Chondrocyte (in vitro differentiated cells): ENCODE measurements at places on chromosomes 11 and 22. TPM values are rescaled to one million over a fixed set of nuclear protein-coding genes. Genes with fewer than 3 reads are reported as not detected.

DNA sequence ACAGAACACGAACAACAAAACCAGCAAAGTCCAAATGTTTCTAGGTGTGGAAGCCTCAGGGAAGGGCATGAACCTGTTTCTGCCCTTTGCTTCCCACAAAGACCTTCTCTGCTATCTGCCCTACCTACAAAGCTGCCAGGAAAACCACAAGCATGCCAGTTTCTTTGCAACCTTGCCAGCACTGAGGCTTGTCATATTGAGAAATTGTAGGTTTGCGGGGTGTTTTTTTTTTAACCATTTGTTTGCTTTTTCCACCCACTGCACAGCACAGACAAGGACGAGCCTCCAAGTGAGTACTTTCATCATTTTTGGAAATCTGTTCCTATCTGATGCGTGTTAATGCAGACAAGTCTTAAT lies 12.8 kb downstream of the PARVG start:
- no peak overlapping the region for H3K27ac ChIP-seq
- H3K4me1 ChIP-seq, result no peaks in the 10 kb centered on the region
- no peak for DNase-seq
- H3K27me3 ChIP-seq, result peaks cover 24% of the 10 kb centered on the region
- H3K36me3 ChIP-seq, result no peaks in the 10 kb centered on the region
- no peak overlapping the region for H3K4me3 ChIP-seq

- H3K27me3 ChIP-seq, result no peaks in the 10 kb centered on the region
- peaks cover 3% of the 10 kb centered on the region for H3K36me3 ChIP-seq
- DNase-seq, result no peak
- H3K27ac ChIP-seq, result no peak overlapping the region
Measured at GRCh38 chr11:108432783-108433182, 34.5 kb downstream of the C11orf65 start.

DNA sequence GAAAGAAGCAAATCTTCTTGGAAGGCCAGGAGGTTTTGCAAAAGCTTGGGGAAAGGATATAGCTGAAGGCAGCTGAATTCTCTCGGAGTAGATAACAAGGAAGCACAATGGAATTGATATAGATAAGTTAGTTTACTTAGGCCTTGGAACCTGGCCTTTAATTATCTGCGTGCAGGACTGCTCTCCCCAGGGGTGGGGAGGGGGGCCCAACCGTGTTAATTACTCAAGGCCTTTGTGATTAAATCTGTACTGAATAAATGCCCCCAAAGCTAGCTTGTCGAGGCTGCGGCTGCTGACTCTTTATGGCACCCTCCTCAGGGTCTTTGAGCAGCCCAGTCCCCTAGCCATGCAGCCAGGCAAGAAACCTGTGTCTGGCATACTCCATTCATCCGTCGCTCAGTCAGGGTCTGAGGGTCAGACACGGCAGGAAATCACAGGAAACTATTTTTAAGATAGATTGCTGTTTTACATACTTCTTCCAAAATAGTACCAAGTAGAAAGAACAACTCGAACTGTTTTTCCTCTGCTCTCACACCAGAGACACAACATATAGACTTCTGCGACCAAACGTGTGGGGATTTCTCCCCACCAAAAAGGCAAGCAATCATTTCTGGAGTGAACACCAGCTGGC lies 36.5 kb downstream of the MS4A2 start:
- peaks cover 2% of the 10 kb centered on the region for H3K27me3 ChIP-seq
- no peak overlapping the region for H3K4me3 ChIP-seq
- no peaks in the 10 kb centered on the region for H3K4me1 ChIP-seq
- no peak for DNase-seq

The HORMAD2 gene
- total RNA-seq, result not detected in 3 replicates

DNA sequence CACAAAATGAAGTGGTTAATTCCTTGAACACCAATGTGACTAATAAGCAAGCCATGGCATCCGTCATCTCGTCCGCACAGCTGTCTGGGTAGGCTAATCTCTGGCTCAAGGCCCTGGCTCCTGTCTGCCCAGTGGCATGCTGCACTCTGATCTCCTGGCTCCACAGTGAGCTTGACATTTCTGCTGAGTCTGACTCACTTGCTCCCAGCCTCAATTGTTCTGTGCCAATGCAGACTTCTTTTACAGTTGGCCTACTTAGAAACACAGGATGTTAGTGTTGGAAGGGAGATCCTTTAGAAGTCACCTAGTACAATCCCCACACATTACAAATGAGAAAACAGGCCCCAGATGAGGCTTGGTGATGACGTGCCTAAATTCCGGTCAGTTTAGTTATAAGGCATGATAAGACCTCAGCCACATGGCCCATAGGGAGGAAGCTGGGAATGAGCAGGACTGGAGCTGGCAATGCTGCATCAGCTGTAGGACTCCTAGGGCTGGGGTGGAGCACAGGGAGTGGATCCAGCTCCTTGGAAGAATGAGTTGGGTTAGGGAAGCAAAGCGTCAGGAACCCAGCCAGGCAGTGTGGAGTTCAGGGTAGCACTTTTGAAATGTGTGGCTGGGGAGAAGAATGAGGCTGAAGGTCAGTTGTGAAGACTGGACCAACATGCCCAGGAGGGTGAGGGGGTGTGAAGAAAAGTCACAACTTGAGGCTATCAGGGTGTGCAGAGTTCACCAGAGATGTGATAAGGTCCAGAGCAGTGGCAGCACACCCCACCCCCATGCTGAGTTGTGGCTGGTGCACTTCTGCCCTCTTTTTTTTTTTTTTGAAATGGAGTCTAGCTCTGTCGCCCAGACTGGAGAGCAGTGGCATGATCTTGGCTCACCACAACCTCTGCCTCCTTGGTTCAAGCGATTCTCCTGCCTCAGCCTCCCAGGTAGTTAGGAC lies 70.2 kb upstream of the EED start:
- H3K4me3 ChIP-seq, result no peak overlapping the region
- no peak for DNase-seq
- H3K27me3 ChIP-seq, result no peaks in the 10 kb centered on the region

DNA sequence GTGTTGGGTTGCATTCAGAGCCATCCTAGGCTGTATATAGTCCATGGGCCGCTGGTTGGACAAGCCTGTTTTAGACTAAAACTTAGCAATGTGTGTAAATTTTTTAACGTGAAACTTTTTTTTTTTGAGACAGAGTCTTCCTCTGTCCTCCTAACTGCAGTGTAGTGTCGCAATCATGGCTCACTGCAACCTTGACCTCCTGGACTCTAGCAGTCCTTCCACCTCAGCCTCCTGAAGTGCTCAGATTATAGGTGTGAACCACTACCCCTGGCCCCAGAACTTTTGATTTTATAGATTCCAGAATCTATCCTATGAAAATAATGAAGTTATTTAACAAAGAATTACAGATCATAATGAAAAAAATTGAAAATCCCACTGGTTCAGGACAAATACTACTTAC lies 29.9 kb upstream of the PANX2 start:
- peaks cover 13% of the 10 kb centered on the region for H3K27me3 ChIP-seq
- peaks cover 1% of the 10 kb centered on the region for H3K36me3 ChIP-seq
- no peak overlapping the region for H3K4me3 ChIP-seq
- no peak for DNase-seq

The GTSE1 gene
- 7.2 to 8.2 TPM (median 7.3 TPM) in 3 replicates for total RNA-seq

- H3K27ac ChIP-seq, result no peak overlapping the region
- no peaks in the 10 kb centered on the region for H3K4me1 ChIP-seq
- DNase-seq, result no peak
- H3K36me3 ChIP-seq, result no peaks in the 10 kb centered on the region
Measured at GRCh38 chr11:40537734-40538133, 921.7 kb downstream of the LRRC4C start.

DNA sequence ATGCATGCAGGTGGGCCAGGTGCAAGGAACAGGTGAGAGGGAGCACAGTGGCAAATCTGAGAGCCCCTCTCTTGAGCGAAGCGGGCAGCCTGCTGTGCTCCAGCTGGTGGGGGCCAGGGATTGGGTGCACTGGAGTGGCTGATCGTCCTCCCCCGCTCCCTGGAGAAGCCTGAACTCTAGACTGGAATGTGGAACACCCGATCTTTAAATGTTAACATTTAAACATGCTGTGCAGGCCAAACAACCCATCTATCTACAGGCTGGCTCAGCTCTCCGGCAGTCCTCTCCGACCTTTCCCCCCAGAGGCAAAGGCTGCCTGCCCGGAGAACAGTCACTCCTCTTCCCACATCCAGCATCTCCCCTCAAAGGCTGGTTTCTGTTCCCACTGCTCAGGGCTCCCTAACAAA lies 5.1 kb downstream of the MRGPRF start:
- no peaks in the 10 kb centered on the region for H3K36me3 ChIP-seq
- no peak overlapping the region for H3K4me3 ChIP-seq
- H3K27ac ChIP-seq, result peak overlapping the region; percentile 95
- no peaks in the 10 kb centered on the region for H3K27me3 ChIP-seq
- peak; percentile 68 for DNase-seq

The PGM2L1 gene
- 20.4 to 23.6 TPM (median 22.0 TPM) in 3 replicates for total RNA-seq

The MAP6 gene
- total RNA-seq, result 14.2 to 26.4 TPM (median 25.9 TPM) in 3 replicates

DNA sequence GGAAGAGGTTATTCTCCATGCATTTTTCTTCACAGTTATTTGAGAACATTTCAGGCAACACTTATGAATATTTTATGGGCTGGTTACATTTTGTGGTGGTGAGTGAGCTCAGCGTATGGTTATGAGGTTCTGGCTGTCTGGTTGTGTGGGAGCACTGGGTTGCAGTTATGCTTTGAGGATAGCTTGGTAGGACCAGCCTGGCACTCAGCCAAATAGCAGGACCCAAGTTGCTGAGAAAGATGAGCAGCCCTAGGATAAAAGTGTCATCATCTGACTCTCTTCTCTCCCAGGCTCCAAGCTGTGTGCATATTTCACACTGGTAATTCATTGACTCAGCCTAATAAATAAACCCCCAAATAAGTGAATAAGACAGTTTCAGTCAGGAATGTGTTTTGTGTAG lies 8.1 kb upstream of the SRSF8 start:
- peaks cover 6% of the 10 kb centered on the region for H3K4me1 ChIP-seq
- DNase-seq, result no peak
- H3K36me3 ChIP-seq, result no peaks in the 10 kb centered on the region

The AMPD3 gene
- total RNA-seq, result 2.2 to 3.1 TPM (median 2.3 TPM) in 3 replicates

- H3K36me3 ChIP-seq, result peaks cover 3% of the 10 kb centered on the region
- peaks cover 5% of the 10 kb centered on the region for H3K4me1 ChIP-seq
- no peak overlapping the region for H3K27ac ChIP-seq
- no peak for DNase-seq
- H3K27me3 ChIP-seq, result no peaks in the 10 kb centered on the region
Measured at GRCh38 chr11:34158661-34159060, 53.2 kb downstream of the NAT10 start.
